ENCODE measurements at places on chromosomes 11 and 22.

GRCh38 chr11:116427903-116428637 lies 344.7 kb downstream of the BUD13 start:
- no peak for DNase-seq

- no peak for DNase-seq
Observed at GRCh38 chr22:24695561-24696511, 78.7 kb downstream of the PIWIL3 start.

- DNase-seq = peak; percentile 89
Observed at GRCh38 chr11:68751331-68751856, at the start of gene TESMIN. TSS of gene TESMIN (minus strand) at chr11:68751520. CDS start at chr11:68750660, 860 bp downstream.

GRCh38 chr11:6568191-6568918 lies 35.1 kb downstream of the RRP8 start:
- DNase-seq = no peak

DNA sequence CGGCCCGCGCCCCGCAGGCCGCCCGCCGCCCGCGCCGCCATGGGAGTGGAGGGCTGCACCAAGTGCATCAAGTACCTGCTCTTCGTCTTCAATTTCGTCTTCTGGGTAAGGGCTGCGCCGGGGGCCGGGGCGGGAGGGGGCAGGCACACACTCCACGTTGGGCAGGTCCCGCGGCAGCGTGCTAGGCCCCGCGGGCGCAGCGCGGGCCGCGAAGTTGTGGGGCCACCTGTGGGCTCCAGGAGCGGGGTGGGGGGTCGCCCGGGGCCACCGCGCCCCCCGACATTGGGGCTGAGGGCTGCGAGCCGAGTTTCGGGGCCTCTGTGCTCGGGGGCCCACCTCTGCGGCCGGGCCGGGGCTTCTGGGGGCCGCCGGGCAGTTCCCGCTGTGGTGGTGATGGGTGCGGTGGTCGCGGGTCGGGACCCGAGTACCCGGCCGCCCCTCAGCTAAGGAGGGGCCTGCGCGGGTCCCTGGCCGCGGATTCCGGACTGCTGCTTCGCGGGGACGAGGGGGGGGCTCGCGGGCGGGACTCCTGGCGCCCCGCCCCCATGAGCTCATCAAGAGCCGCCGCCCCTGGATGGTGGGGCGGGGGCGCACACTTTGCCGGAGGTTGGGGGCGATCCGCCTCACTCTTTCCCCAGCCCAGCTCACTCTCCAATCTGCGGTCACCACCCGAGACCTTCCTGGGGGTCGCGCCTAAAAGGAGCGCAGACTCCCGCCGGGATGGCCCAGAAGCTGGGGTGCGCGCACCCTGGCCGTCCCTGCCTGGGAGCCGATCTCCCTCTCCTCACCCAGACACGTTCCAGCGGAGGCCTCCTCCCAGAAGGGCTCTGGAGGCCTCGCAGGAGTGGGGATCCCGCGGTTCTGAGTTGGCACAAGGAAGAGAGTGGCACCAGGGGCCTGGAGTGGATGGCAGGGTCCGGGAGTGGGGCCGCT lies 667 bp downstream of the CD81 start:
- DNase-seq = no peak

DNA sequence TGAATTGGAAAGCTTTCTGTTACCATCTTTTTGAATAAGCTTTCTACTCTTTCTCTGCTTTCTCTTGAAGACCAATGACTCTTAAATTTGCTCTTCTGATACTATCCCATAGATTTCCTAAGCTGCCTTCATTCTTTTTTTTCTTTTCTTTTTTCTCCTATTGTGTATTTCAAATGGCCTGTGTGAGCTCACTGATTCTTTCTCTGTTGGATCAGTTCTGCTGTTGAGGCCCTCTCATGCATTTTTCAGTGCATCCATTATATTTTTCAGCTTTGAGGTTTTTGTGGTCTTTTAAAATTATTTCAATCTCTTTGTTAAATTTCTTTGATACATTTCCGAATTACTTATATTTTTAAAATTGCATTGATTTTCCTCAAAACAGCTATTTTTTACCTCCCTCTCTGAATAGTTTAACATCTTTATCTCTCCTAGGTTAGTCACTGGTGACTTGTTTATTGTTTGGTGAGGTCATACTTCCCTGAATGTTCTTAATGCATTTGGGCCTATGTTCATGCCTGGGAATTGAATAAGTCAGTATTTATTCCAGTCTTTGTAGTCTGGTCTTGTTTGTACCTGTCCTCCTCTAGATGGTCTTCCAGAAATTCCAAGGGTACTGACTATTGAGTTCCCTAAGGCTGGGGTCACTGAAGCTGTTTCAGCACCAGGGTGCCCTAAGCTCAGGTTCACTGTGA lies 110.6 kb upstream of the SERPIND1 start:
- DNase-seq = no peak

- DNase-seq = no peak
Observed at GRCh38 chr11:73306069-73306841, 1.8 kb upstream of the ARHGEF17 start.

GRCh38 chr11:12707500-12707880 lies 33.3 kb downstream of the TEAD1 start:
- no peak for DNase-seq

GRCh38 chr22:36237462-36238372 lies 1.6 kb downstream of the APOL2 start:
- DNase-seq = no peak

DNA sequence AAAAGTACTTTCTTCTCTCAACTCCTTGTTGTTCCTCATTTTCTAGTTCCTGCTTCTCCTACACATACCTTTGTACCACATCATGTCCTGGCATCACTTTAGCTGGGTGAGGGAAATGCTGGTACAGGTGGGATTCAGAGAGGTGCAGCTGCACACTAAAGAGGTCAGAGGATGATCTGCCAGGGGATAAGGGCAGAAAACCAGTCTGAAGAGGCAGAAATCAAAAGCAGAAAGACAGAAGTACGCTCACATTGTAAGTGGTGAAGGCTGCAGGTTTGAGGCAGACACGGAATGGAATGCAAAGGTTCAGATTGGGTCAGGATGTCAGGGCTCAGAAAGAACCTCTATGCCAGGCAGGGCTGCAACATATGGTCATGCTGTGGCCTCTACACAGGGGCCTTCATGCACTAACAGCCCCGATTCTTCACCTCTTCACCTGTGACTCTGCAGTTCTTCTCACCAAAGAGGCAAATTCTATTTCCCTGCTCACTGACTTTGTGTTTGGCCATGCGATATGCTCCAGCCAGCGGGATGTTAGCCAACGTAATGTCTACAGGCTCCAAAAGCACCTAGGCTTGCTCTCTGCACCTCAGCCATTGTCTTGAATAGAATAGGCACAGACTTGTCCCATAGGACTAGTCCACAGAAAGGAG lies 373.7 kb downstream of the NXPE2 start:
- DNase-seq = no peak

GRCh38 chr11:117828611-117829368 lies 4.2 kb upstream of the FXYD2 start:
- DNase-seq = peak; percentile 86

GRCh38 chr11:77502346-77502905 lies 28.5 kb upstream of the PAK1 start:
- no peak for DNase-seq

DNA sequence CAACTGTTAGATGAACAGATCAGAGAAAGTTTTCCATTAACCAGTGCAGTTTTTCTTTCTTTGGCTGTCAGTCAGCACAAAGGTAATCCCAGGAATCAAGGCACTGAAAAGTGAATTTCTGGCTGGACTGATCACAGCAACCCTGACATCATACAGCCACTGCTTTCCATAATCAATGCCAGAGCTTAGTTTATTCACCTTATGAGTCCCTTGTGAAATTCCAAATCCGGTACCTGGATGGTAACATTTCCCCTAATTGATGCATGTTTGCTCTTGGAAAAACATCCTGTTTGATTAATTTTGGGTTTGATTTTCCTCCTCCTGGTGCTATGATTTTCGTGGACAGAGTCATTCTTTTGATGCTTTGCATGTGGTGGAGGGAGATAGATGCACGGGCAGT lies 319.8 kb downstream of the INSC start:
- DNase-seq = no peak

DNA sequence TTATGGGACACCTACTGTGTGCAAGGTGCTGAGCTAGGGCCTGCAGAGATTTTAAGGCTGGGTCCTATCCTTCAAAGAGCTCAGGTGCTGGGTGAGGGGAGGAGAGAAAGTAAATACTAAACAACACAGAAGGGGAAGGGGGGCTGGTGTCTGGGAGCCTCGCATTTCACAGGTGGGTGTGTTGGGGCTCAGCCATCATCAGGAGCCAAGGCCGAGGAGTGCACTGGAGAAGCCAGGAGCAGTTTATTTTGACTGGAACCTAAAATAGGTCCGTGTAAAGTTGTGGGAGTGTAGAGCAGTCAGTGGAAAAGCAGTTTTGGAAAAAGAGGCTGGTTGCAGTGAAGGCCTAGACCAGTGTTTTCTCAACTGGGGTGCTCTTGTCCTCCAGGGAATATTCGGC lies 17.5 kb downstream of the NECTIN1 start:
- no peak for DNase-seq

GRCh38 chr11:134577751-134578395 lies 165.8 kb upstream of the B3GAT1 start:
- DNase-seq = no peak

DNA sequence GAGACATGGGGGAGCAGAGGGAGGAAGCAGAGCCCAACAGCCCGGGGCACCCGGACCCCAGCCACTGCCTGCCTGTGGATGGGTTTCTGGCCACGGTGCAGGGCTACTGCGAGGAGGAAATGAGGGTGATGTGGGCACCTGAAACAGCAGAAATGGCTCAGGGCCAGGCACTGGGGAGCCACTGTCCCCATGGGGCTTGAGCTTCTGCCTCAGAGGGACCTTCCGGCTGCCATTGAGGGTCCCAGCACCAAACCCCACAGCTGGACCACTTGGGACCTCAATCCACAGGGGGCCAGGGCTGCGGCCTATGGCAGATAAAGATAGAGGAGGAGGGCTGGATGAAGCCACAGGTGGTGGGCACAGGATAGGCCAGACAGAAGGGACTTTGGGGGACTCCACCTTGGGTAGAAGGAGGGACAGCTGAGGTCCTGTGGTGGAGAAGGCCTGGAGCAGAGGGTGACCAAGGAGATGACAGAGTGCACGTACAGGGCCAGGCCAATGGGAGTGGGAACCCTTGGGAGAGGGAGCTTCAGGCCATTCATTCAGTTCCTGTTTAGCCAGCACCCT lies 48.3 kb downstream of the NFAM1 start:
- no peak for DNase-seq

DNA sequence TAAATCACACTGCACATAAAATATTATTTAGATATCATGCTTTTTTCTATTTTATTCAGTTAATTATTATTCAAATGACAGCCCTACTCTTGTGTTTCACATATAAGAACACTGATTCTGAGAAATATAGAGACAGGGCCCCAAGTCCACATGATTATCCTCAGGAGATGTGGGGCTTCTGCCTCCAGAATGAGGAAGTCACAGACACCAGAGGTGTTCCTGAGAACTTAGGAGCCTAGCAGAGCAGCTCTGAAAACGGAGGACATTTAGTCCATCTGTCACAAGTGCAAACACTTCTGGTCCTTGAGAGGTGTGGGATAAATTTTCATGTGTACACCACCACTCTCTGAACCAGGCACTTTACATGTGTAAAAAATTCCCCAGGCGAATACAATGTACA lies 26.2 kb downstream of the TRIM66 start:
- DNase-seq = no peak

DNA sequence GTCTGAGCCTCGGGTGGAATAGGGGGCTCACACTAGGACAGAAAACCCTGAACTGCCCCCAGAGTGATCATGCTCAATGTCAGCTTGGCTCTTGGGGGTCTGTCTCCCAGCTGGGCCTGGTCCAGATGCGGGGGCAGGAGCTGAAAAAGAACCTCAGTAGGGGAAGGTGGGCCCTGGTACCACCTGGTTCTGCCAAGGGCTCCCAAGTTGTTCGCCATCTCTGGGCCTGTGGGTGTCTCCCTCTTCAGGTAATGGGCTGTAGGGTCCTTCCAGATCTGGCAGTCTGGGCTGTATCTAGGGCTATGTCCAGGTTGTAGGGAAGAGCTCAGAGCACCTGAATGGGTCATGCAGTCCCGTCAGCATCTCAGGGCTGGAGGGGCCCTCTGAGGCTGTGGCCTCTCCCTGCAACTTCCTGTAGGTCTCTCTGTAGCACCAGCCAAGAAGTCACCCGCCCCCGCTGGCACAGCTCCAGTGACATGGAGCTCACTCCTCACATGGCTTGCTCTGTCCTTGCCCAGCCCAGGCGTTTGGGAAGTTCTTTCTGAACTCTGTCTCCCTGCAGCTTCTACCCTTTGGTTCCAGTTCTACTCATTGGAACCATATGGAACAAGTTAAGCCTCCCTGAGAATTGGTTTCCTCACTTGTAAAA lies 33.0 kb upstream of the SOX10 start:
- no peak for DNase-seq

DNA sequence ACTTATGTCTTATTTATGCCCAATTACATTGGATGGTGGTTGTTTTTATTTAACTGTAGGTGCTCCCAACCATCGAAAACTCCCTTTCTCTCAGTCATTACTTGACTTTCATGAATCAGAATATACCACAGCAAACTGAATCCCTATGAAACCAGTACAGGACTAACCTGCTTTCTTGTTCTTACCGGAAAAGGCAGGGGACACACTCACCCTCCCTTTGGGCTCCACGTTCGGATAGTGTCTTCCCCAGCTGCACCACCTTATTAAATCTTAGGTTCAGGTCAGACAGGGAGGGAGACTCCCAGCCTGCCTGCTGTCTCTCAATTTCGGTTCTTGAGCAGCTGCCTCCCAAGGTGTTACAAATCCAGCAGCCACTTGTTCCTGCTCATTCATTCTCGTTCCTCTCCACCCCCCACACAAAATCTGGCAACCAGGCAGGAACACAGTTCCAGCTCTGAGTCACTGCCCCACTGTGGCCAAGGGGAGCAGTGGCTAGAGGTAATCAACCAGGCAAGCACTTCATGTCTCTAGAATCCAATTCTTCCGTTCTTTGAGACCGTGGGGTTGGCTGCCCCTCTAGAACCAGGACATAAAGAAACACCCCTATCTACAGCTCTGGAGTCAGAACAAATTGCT lies 133.0 kb downstream of the PLEKHA7 start:
- DNase-seq = no peak

GRCh38 chr22:43293655-43294392 lies 49.3 kb downstream of the SCUBE1 start:
- no peak for DNase-seq

- no peak for DNase-seq
Observed at GRCh38 chr22:37101311-37102066, 8.0 kb downstream of the TMPRSS6 start.

DNA sequence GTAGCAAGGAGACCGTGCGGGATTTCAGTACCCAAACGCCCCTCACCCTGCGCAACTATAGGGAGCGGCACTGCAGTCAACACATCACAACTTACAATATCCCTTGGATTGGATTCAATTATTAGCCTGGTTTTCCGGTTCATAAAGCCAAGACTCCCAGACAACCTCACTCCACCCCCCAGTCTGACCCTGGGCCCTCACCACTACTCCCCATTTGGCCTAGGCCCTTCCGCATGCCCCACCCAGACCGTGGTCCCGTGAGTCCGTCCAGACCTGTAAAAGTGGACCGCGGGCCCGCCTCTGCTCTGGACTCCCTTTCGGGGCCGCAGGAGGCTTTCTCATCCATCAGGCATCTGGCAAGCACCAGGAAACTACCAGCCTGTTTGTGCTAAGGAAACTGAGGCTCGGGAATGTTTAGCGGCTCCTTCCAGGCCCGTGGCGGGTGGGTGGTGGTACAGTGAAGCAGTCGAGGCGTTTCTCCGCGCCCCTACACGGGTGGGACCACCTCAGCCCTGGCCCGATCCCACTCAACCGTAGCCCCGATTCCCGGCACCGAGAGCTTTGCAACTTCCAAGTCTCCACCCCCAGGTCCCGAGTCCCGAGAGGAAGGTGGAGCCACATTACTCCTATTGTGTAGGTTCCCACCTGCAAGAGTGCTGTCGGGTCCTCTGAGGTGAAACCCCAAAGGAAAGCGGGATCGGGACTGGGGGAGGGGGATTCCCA lies 679 bp upstream of the DPP3 start:
- DNase-seq = peak; percentile 12

GRCh38 chr11:126834573-126834972 lies 166.0 kb downstream of the KIRREL3 start:
- no peak for DNase-seq

Measured in stimulated activated naive CD8-positive, alpha-beta T cell treated with anti-CD3 and anti-CD28 coated beads, Interleukin-15, amount 100 ng/mL, for 72 hours (primary cell).